RKO (cell line): ENCODE measurements at places on chromosomes 4 and X.

GRCh38 chr4:70570796-70571195 lies 21.3 kb upstream of the AMBN start:
- DNase-seq, result no peak

GRCh38 chr4:72243641-72244040 lies 211.8 kb downstream of the NPFFR2 start:
- no peak for DNase-seq

DNA sequence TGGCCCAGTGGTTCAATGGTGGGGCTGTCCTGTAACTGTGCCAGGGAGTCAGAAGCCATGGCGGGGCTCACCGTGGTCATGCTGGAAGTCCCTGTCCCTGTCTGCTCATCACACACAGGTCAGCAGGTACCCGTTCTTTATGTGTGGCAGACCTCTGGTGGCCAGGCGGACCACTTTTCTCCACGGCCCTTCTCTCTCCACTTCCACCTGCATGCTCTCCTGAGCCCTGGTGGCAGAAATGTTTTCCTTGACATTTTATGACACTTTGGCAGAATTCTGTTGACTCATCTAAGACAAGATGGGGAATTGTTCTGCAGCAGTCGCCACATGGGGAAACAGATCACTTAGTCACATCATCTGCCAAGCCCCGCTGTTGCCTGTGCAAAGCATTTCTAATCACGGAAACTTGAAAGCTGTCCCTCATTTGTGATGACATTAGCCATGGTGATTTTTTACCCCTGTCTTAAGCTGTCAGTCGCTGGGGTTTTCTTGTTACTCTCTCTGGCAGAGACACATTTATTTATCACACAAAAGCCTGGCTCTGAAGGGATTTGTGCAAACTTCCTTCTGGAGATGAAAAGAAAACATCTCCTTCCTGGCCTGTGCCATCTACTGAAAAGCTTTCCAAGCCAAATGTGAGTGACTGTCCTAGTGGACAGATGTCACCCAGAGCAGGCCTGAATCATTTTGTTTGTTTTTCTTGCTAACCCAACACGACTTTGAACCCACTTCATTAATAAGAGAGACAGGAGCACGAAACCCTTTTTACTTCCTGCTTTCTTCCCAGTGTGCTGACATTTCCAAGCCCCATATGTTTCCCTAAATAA lies 38.8 kb upstream of the STIM2 start:
- DNase-seq, result no peak

DNA sequence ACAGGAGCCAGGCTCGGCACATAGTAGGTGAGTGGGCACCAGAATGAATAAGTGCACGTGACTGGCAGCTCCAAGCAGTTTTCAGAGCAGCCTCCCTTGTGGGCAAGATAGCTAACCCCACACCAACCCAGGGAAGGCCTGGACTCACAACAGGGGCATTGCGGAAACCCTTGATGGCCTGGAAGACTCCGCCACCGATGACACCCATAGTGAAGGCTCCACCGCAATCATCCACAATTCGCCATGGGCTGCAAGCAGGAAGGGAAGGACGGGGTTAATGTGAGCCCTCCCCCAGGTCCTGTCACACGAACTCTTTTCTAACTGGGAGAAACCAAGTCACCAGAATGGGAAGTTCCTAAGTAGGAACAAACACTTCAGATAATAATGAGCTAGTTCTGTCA lies 957 bp downstream of the TIMM17B start:
- DNase-seq, result peak; percentile 61

- no peak for DNase-seq
Measured at GRCh38 chr4:148077581-148077980, 345.7 kb downstream of the ARHGAP10 start.

- DNase-seq, result no peak
Measured at GRCh38 chr4:114383721-114384120, 214.9 kb upstream of the UGT8 start.

GRCh38 chr4:26015133-26015651 lies 101.2 kb downstream of the SMIM20 start:
- DNase-seq, result no peak
